SK-N-SH treated with all-trans-retinoic acid at 6 μM for 48 hours (cell line): ENCODE measurements at places on chromosomes 12 and 14.
A peak's percentile ranks its signal among the peaks of the same experiment; 100 is the strongest.

GRCh38 chr12:26846416-26846815, 13.4 kb upstream of the ITPR2 start:
- ATAC-seq, result no peak

GRCh38 chr12:8780389-8780788, 42.0 kb upstream of the A2ML1 start:
- peak; percentile 86 for ATAC-seq

DNA sequence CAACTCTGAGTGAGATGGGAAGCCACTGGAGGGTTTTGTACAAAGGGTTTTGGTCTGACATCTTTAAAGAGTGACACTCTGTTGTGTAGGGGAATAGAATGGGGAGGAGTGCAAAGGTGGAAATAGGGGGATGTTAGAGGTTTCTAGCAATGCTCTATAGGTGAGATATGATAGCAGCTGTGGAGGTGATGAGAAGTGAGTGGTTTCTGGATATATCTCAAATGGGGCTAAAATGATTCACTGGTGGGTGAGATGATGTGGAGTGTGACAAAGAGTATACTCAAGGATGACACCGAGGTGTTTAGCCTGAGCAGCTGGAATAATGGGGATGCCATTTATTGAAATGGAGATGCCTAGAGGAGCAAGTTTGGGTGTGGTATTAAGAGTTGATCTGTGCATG, 426.4 kb downstream of the PCNX1 start:
- no peak for ATAC-seq

GRCh38 chr12:76190299-76190698, 105.8 kb upstream of the NAP1L1 start:
- ATAC-seq, result no peak

- peak; percentile 87 for ATAC-seq
Observed at GRCh38 chr14:69153152-69153872, 393 bp upstream of the DCAF5 start.

DNA sequence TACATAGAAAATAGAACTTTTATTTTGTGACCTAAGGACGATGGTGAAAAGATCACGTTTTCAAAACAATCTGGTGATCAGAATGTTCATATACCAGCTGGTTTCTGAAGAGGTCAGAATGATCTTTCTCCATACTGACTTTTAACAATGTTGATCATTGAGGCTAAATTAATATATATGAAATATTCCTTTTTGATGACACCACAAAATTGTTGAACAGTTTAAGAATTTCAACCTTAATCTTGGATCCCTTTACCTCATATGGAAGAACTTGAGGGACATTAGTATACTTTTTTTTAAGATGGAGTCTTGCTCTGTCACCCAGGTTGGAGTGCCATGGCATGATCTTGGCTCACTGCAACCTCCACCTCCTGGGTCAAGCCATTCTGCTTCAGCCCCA, 2.8 kb upstream of the REP15 start:
- ATAC-seq, result no peak

DNA sequence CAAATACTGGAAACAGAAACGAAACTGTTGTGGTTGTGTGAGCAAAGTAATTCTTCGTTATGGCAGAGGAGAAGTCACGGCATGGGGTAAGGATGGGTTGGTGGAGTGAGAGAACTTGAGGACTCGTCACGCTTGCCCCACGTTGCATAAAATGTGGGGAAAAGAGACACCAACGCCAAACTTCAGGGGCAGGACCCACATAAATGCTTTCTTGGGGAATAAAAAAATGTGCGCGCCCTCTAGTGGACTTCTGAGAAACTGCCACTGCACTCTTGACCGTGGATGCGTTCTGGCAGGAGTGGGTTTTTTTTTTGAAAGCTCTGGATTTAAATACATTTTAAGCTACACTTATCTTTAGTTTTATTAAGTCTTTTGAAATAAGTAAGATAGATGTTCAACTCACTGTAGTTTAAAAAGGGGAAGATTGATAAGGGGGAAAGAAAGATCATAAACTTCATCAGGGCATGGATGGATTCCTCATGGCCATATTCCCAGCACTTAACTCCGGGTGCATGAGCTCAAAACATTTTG, 4.1 kb upstream of the IGF1 start:
- peak; percentile 79 for ATAC-seq
